EL (cell line): ENCODE measurements at places on chromosomes 11 and 22.

DNA sequence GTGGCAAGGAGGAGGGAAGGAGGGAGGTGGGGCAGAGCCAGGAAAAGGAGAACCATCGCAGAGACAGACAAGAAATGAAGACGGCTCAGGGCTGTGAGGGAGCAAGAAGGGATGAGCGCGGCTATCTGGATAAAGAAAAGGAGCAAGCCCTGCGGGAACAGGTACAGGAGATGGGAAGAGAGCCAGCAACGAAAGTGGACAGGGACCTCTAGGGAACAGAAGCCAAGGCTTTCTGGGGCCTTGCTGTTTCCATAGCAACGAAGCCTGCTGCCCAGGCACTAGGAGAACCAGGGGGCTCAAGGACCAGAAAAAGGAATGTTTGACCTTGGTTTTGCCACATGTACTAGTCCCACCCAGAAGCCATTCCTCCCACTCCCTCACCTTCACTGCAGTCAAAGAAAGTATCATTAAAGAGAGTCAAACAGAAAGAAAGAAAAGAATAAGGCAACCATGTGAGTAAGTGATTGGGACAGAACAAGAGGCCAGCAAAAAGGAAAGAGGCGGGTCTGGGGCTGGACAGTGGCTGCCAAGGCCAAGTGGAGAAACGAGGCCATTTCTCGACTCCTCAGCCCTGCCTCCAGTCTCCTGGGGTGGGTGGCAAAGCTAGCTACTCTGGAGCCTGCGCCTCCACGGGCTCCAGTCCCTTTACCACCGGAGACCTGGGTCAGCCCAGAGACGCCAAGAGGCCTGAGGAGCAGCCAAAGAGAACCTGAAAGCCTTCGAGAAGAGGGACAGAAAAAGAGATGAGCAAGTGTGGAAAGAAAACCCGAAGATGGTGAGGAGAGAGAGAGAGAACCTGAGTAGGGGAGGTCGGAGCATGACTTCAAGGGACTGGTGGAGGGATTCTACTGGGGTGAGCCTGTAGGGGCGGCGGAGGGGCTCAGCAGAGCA lies 35.1 kb downstream of the NRXN2 start:
- no peak for DNase-seq

GRCh38 chr11:65036931-65037330 lies 4.1 kb upstream of the SAC3D1 start:
- no peak for DNase-seq

DNA sequence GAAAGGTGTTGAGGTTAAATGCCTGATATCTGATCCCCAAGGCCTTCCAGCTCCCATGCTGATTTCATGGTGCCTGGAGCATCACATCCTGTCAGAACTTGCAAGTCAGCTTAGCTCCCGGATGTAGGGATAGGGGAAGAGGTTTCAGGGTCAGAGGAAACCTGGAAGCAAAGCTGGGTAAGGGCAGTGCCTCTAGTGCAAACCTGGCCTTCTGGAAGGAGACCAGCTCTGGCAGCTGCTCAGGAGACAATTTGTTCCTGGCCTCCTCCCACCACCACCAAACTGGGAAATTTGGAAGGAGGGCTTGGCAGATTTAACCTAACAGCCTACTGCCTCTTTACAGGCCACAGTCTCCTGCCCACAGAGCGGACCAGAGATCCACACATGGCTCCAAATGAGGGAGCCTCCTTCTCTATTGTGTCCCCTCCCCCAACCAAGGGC lies 9.2 kb upstream of the TSKU start:
- DNase-seq, result no peak

- DNase-seq, result no peak
These were observed 3.1 kb downstream of the CYB561A3 start for GRCh38 chr11:61358566-61358965.

DNA sequence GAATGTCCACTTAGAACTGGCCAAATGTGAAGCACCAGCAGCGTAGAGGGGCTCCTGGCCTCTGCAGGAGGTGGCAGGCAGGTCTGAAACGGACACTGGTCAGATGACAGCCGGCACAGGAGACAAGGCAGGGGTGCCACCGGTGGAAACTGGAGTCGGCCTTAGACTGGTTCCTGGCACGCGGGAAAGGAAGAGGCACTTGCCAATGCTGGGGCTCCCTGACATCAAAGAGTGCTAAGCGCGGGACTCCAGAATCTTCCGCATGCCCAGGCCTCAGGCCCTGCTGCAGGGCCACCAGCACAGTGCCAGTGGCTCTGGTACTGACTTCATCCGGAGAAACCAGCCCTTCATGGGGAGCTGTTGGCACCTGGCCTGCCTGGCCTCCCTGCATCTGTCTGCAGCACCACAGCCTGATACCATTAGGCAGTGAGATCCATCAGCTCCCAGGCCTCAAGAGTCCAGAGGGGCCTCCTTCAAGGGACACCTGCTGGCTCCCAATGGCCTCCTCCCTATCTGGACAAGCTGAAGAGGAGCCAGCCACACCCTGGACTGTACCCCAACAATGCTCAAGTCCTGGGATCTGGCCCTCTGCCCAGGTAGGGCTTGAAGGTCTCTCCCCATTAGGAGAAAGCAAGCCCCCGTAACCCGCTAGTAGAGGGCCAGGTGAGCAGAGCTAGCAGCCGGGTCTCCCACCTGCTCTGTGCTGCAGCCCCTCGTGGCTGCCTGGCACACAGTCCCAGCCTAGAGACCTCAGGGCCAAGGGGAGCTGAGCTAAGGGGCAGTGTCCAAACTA lies 29.7 kb upstream of the GNB1L start:
- DNase-seq, result no peak
